ENCODE measurements at places on chromosomes 1 and 21.

GRCh38 chr1:192010406-192010805, 147.9 kb upstream of the RGS18 start:
- peak; percentile 17 for DNase-seq

GRCh38 chr21:23664193-23664694, 1943.0 kb downstream of the MRPL39 start:
- DNase-seq: no peak

DNA sequence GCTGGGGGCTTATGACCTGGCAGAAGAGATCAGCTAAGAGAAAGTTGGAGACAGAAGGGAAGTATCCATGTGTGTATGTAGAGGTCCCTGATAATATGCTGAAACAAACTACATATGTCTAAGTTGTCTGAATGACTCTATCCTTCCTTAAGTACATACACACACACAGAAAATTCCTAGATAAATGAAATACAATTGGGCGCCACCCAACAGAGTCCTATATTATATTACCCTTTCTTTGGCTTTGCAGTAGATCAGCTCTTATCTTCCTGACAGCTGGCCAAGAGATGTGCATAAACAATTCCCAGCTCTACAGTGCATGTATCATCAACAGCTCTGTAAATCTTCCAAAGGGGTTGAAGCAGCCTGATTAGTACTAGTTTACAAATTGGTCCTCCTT, 40.1 kb downstream of the SORT1 start:
- peak; percentile 86 for DNase-seq

DNA sequence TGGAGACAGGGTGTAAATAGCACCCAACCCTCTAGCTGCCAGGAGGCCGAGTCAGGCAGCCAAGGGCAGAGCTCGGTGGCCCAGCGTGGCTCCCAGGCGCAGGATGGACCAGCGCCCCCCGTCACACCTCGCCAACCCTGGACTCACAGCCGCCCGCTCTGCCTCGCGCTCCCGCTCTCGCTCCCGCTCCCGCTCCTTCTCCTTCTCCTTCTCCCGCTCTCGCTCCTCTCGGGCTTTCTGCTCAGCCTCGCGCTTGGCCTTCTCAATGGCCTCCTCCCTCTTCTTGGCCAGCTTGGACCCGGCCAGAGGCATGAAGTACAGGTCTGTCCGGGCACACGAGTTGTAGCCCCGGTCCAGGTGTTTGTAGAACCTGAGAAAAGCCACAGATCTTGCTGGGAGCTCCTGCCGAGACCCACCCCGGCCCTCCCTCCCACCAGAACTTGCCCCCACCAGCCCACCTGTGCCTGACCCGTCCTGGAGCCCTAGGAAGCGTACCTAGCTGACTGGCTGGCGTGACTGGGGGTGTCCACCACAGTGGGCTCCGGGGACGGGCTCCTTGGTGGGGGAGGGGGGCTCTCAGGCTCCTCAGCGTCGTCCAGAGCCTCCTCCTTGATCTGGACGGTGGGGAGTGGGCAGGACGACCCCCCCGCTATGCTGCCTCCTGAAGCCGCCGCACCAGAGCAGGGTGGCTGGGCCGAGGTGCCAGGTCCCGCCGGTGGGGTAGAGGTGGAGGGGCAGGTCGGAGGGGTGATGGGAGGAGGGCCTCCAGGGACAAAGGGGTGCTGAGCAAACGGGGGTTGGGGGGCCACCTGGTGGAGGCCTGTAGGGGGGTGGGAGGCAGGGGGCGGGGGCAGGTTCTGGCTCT, 41.9 kb downstream of the SLC45A1 start:
- DNase-seq: no peak

DNA sequence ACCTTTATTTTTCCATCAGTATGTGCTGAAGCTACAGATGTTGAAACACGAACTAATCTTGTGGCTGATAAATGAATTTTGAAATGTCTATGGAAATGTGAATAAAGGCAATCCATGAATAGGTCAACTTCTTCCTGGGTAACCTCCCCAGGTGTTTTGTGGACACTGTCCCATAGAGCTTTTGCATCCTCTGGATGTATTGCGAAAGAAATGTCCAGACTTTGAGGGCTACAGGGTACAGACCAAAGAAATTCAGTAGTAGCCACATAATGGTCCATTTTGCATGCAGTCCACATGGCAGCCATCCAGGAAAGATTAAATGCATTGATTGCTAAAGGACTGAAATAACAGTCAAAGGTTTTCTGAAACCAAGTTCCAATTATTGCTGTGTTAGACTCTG, 21.5 kb upstream of the DARS2 start:
- DNase-seq: no peak

GRCh38 chr1:40411843-40412242, 38.3 kb downstream of the SMAP2 start:
- DNase-seq: no peak

- peak; percentile 96 for DNase-seq
Observed at GRCh38 chr21:38773099-38774061, 32.3 kb upstream of the ETS2 start.

DNA sequence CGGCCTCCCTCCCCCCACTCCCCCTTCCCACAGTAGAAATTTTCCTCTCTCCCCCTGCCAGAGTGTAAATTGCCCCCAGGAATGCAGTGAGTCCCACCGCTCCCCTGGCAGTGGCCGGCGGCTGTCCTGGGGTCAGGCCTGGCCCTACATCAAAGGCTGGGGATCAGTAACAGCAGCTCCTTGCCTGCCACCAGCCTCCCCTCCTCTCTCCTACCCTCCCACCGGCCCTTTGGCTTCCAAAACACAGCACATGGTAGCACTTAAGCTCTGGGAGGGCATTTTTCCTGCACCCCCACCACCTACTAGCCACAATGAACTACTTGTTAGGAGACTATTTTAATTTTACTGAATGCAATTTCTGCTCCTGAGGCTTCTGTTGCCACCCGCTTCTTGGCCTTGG, 9.0 kb upstream of the COL8A2 start:
- DNase-seq: no peak

- no peak for DNase-seq
Observed at GRCh38 chr21:44527156-44527982, 12.6 kb downstream of the KRTAP10-1 start.

DNA sequence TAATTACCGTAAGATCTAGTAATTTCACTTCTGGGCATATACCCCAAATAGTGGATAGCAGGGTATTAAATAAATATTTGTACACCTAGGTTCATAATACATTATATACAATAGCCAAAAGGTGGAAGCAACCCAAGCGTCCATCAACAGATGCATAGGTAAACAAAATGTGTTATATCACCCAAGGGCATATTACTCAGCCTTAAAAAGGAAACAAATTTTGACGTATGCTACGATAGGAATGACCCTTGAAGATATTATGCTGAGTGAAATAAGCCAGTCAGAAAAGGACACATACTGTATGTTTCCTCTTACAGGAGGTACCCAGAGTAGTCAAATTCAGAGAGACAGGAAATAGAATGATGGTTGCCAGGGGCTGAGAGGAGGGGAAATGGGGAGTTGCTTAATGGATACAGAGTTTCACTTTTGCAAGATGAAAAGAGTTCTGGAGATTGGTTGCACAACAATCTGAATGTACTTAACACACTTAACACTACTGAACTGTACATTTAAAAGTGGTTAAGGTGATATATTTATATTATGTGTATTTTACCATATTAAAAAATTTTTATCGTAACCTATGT, 36.6 kb upstream of the KCTD3 start:
- DNase-seq: no peak

DNA sequence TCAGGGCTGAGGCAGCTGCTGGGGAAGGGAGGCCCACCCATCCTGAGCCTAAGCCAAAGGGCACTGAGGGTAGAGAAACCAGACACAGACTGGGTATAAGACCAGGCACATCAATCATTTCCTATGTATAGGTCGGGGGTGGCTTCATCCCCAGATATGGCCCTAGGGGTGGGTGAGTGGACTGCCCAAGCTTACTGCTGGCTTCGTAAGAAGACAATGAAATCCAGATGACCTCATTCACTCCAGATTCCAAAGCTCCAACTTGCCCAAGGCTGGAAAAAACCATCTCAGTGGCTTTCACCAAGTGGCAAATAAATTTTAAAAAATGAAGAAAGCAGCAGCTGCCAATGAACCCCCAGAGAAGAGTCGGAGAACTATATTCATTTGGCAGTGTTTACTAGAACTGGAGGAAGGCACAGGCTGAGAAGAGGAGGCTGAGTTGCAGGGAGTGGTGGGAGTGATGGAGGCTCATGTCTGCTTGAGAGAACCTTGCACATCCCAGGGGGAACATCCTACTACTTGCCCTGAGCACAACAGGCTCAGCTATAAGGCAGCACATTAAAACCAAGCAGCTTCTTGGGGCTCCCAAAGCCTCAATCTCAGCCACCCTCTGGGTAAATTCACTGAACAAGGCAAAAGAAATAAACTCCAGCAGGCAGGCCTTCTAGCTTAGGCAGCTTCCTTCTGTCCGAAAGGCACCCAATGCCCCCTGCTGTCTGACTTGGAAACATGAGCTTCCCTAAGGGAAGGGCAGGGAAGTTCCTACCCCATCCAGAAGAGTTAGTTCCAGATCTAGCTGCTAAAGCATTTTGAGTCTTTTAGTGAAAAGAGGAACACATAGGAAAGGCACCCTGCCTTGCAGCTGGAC, 14.1 kb downstream of the PEA15 start:
- DNase-seq: peak; percentile 77

DNA sequence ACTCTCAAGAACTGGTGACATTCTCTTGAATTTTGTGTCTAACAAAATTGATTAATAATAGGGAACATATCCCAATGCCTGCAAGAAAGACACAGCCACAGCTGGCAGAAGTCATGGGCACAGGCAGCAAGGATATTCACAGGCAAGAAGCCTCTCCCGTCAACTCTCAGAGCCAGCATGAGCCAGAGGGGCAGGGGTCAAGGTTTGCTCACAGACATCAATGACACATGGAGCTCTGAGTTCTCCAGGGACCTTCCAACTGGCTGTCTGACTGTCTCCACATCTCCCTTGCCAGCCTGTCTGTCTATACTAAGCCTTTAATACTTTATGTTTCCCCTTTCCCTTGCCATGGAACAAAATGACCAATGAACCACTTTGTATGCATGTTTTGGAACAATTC, 101.5 kb upstream of the RAB4A start:
- no peak for DNase-seq

DNA sequence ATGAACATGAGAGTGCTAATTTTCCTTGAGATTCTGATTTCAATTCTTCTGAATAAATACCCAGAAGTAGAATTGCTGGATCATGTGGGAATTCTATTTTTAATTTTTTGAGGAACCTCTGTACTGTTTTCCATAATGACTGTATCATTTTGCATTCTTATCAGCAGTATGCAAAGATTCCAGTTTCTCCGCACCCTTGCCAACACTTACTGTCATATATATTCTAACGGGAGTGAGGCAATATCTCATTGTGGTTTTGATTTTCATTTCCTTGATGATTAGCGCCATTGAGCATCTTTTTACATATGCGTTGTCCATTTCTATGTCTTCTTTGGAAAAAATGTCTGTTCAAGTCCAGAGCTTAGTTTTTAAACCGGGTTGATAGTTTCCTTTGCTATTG, 33.2 kb downstream of the VCAM1 start:
- DNase-seq: no peak

DNA sequence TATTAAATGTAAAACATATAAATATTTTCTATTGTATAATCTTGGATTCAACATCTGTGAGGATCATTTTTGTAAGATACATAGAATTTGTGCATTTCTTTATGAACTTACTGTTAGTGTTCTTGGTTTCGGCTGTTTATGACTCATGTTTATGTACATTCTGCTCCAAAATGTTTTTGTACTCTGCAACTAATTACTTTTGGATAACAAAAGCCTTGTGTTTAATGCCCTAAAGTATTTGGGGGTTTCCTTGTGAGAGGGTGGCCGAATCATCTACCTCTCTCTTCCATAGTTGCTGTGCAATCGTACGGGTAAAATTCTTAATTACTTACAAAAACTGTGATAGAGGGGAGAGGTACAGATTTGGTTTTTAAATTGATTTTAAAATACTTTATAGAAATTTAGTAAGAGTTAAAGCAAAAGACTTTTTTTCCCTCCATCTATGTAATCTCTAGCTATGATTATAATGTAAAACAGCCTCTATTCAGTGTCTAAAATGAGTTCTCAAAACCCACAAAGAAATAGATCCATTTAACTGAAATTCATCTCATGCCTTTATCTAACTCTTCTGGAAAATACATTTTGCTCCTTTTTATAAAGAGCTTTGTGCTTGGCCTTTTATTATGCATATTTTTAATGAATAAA, 38.7 kb upstream of the LRRC8C start:
- no peak for DNase-seq

DNA sequence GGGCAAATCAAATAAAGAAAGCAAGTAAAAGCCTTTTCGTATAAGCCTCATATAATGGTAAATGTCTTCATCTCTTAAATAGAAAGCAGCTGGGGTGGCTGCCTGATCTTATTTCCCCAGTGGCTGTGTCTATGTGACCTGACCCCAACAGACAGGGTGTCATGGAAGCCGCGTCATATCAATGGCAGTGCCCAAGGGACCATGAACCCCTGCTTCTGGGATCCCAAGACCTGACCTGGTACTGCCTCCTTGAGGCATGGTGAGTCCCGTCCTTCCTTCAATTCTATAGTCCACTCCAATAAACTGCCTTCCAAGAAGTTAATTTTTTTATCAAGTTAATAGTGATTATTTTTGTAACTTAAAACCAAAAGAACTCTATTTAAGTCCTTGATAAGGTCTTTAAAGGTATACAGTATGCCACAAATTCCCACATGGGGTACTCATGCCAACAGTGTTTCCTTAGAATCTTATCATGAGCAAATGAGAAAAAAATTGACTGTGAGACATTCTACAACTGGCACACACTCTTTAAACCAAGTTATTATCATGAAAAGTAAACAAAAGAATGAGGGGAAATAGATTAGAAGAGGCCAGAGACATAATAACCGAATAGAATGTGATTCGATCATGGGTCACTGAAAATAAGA, 104.6 kb downstream of the ADSS2 start:
- DNase-seq: no peak

- peak; percentile 42 for DNase-seq
Observed at GRCh38 chr1:156118177-156118868, 3.8 kb downstream of the LMNA start.

GRCh38 chr1:210323957-210324356, 4.7 kb upstream of the HHAT start:
- DNase-seq: no peak

DNA sequence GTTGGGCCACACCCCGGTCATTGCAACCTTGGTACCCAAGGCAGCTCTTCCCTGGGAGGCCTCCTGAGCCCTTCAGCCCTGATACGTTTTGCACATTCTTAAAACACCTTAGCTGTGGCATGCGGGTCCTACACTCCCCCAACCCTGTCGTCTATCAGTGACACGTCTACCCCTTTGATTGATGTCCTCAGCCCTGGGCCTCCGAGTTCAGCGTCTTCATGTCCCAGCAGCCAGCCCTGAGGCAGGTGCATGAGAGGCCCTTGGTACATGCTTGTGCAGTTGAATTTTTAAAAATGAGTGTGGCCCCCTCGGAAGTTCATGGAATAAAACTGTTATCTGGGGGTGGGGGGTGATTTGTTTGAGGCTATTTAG, 38.9 kb upstream of the ADARB1 start:
- DNase-seq: no peak

- DNase-seq: no peak
Observed at GRCh38 chr21:36825658-36826057, 126.7 kb downstream of the SIM2 start.

GRCh38 chr1:42145764-42146625, 7.2 kb upstream of the GUCA2B start:
- DNase-seq: no peak

GRCh38 chr1:235075777-235076308, 52.8 kb downstream of the TOMM20 start:
- DNase-seq: peak; percentile 78

GRCh38 chr1:32963746-32964460, 706 bp downstream of the RNF19B start:
- DNase-seq: peak; percentile 58

GRCh38 chr1:56561227-56562019, 17.9 kb downstream of the PLPP3 start:
- DNase-seq: no peak

All from fibroblast of villous mesenchyme (primary cell).